NCI-H510A (cell line): ENCODE measurements at places on chromosomes 3 and 15.

DNA sequence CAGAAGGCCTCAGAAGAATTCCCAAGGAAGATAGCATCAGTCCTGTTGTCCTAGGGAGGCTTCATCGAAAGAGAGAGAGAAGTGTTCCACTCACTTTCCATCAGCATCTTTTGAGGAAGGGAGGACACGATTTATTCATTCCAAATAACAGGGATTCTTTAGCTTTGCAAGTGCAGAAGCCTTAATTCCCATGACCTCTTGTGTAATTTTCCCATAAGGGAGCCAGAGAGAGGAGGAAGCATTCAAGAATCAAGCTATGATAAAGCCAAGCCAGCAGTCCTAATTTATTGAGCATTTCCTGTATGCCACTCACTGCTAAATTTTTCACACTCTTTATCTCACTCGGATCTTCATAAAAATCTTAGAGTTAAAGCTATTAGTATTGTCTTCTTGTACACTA lies 169.7 kb upstream of the MITF start:
- DNase-seq, result no peak

DNA sequence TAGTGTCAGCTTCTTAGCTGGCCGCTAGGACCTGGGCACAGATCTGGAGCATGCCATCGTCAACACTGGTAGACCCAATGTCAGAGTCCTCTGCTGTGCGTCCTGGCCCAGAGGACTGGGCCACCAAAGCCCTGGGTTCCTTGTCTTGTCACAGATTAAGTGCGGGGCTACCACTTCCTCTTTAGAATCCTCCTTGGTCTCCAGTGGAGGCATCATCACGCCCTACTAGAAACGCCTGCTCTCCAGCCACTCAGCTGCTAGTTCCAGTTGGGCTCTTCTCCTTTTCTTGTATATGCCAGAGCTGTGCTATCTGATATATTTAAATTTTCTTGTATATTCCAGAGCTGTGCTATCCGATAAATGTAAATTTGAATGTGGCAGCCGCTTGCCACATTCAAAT lies 11.2 kb downstream of the PPCDC start:
- no peak for DNase-seq

- DNase-seq, result no peak
Observed at GRCh38 chr15:65595960-65596359, 15.0 kb downstream of the INTS14 start.

GRCh38 chr3:72722930-72723726 lies 125.1 kb downstream of the SHQ1 start:
- no peak for DNase-seq

GRCh38 chr3:15756505-15756904 lies 41.3 kb downstream of the ANKRD28 start:
- no peak for DNase-seq
